ENCODE measurements at places on chromosomes 2 and 18.

- DNase-seq: no peak
Observed at GRCh38 chr18:62224229-62224628, 37.2 kb downstream of the RELCH start.

GRCh38 chr2:11406958-11407381, 59.0 kb downstream of the E2F6 start:
- DNase-seq: peak; percentile 80

DNA sequence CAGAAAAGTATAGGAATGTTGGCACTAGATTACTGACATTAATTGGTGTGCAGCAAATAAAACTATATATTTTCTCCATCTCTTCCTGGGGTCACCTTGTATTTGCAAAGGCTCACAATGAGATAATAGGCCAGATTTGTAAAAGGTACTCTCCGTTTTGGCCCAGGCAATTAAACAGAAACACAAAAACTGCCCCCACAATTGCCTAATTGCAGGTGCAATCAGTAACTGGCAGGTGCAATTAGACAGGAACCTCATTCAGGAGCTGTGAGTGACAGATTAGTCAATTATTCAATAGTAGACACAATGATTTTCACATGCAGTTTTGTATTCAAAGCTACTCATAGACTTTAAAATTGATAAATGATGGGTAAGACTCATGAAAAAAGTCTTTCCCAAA, 451.4 kb upstream of the ID2 start:
- no peak for DNase-seq

- no peak for DNase-seq
Observed at GRCh38 chr2:173252581-173252980, 102.1 kb upstream of the CDCA7 start.
